IMR-90 (cell line): ENCODE measurements at places on chromosomes 12 and 14. TPM values are rescaled to one million over a fixed set of nuclear protein-coding genes. Genes with fewer than 3 reads are reported as not detected.

Gene SDS
- total RNA-seq = not detected in 2 replicates

- H3K27me3 ChIP-seq = no peaks in the 10 kb centered on the region
- DNase-seq = peak; percentile 37
- H3K4me3 ChIP-seq = peak overlapping the region; percentile 90
- peak overlapping the region; percentile 88 for H3K27ac ChIP-seq
Measured at GRCh38 chr12:6605421-6606330, 1.5 kb downstream of the CHD4 start.

DNA sequence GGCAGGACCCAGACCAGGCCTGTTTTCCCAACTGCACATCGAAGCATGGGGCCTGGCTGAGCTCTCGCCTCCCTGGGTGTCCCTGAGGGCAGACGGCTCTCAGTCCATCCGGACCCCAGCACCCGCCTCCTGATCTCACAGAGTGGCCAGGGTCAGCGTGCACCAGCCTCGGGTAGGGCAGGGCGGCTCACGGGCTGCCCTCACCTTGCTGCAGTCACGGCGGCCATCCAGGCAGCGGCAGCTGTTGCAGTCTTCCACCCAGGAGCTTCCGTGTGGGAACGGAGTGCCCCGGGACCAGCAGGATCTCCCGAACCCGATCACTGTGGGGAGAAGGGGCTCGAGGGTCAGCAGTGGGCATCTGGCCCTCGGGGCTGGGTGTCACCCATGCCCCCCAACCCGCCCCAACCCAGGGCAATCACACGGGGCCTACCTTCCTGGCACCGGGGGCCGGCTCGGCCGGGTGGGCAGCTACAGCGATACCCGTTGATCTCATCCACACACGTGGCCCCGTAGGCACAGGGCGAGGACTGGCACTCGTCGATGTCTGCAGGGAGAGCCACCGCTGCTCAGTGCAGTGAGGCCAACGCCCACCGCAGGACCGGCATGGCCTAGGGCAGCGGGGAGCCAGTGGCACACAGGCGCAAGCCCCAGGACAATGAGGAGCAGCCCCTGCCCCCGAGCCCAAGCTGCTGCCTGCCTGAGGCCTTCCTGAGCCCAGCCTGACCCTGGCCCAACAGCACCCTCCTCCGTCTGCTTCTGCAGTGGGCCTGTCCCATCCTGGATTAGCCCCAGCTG lies 22.2 kb downstream of the JAG2 start:
- no peak overlapping the region for H3K27ac ChIP-seq
- no peaks in the 10 kb centered on the region for H3K4me1 ChIP-seq
- DNase-seq = no peak

GRCh38 chr14:77170045-77170444 lies 11.6 kb upstream of the TMEM63C start:
- H3K4me3 ChIP-seq = no peak overlapping the region
- H3K4me1 ChIP-seq = no peaks in the 10 kb centered on the region
- 0 out of 2 replicates have a peak, but pooled peaks cover under 1% of the 10 kb centered on the region for H3K27me3 ChIP-seq
- H3K27ac ChIP-seq = no peak overlapping the region
- no peaks in the 10 kb centered on the region for H3K36me3 ChIP-seq

GRCh38 chr14:61492474-61492873 lies 171.1 kb downstream of the PRKCH start:
- H3K4me1 ChIP-seq = peaks cover 17% of the 10 kb centered on the region
- no peak for DNase-seq
- H3K4me3 ChIP-seq = no peak overlapping the region

DNA sequence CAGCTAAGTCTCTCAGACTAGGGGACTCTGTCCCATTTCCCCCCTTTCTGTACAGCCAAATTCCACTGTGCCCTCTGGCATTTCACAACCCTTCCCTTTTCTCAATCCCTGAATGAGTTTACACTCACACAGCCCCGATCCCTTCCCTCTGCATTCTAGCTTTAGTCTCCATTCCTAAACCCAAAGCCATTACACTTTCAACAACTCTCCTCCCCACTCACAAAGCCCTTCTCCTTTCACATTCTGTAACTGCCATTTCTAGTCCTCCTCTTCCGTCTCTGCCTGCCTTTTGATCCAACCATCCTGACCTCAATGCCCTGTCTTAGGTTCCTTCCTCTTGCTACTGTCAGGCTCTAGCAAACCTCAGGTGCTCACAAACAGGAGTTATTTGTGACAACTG lies 3.6 kb downstream of the ZFHX2 start:
- DNase-seq = no peak
- no peaks in the 10 kb centered on the region; the same call in 1 of the 2 replicates for H3K27me3 ChIP-seq

GRCh38 chr14:66069036-66069435 lies 417.1 kb upstream of the CCDC196 start:
- no peak for DNase-seq
- H3K27ac ChIP-seq = no peak overlapping the region
- H3K36me3 ChIP-seq = no peaks in the 10 kb centered on the region
- H3K4me3 ChIP-seq = no peak overlapping the region
- H3K27me3 ChIP-seq = no peaks in the 10 kb centered on the region
- H3K4me1 ChIP-seq = no peaks in the 10 kb centered on the region

DNA sequence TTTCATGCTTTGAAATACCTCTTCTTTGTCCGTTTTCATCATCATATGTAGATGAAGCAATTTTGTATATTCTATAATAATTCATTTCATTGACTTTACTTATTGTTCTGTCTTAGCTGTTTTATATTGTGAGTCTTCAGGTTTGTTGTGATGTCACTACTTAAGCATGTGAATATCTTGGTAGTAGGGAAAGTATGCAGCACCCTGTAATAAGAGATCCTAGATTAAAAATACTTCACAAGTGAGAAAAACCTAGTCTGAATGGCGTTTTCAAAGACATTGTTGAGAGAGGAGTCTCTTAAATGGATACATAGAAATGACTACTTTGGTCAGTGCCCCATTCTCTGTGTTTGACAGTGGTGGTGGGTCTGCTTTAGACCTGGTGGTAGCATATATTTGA lies 61.4 kb downstream of the SLC16A7 start:
- DNase-seq = peak; percentile 53
- H3K4me1 ChIP-seq = peaks cover 2% of the 10 kb centered on the region; the same call in 1 of the 2 replicates
- H3K27ac ChIP-seq = no peak overlapping the region
- H3K4me3 ChIP-seq = no peak overlapping the region
